ENCODE measurements at places on chromosomes 7 and 10.

GRCh38 chr7:28088901-28089714 is 91.5 kb downstream of the JAZF1 start:
- no peak for DNase-seq

DNA sequence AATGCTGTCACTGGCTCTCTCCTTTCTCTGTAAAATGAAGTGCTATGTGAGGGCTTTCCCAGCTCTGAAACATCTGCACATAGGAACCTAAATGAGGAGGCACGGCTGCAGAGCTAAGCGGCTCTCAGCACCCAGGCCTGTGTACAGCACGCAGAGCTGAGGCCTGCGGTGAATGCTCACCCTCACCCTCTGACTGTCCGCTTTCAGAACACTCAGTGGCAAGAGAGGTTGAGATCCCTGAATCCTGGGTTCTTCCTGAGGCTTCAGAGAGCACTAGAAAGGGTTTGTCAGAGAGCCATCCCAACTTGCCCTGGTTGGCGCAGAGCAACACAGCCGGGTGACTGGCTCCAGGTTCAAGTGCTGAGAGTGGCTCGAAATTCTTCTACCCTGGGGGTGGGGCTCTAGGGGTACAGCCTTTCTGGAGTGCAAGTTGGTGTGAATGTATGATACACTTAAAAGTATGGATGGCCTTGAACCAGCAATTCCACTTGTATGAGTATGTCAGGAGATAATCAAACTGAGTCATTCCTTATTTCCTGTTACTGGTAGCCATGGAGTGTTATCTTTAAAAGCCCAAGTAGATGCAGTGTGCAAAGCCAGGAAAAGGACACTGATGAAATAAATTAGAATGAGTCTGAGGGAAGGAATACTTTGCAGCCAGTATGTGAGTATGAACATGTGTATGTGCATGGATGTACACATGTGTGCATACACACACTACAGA is 1.7 kb upstream of the CCDC201 start:
- no peak for DNase-seq

- no peak for DNase-seq
These were observed 40.4 kb upstream of the TMEM229A start for GRCh38 chr7:124073310-124073645.

GRCh38 chr10:88185830-88186229 is 322.4 kb downstream of the PTEN start:
- no peak for DNase-seq

- DNase-seq: no peak
These were observed 50.1 kb downstream of the VWC2 start for GRCh38 chr7:49823566-49823965.

GRCh38 chr10:24642921-24643678 is 80.6 kb downstream of the ARHGAP21 start:
- DNase-seq: peak; percentile 51

- no peak for DNase-seq
These were observed 75.5 kb upstream of the CXCL12 start for GRCh38 chr10:44460416-44460815.

- DNase-seq: no peak
These were observed 294.4 kb downstream of the GRM8 start for GRCh38 chr7:126958367-126958766.

DNA sequence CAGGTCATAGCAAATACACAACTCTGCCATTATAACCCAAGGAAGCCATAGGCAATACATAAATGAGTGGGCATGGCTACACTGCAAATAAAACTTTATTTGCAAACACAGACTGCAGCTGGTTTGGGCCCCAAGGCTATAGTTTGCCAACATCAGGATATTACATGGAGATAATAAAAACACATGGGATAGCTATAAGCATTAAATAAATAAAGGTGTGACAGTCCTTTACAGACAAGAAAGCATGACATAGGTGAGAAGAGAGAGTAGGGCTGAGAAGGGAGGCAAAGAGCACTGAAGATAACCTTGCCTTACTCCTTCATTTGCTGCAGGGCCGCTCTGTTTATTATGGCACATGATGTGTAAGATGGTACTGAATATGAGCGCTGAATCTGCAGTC is 135.1 kb upstream of the GHITM start:
- DNase-seq: no peak

DNA sequence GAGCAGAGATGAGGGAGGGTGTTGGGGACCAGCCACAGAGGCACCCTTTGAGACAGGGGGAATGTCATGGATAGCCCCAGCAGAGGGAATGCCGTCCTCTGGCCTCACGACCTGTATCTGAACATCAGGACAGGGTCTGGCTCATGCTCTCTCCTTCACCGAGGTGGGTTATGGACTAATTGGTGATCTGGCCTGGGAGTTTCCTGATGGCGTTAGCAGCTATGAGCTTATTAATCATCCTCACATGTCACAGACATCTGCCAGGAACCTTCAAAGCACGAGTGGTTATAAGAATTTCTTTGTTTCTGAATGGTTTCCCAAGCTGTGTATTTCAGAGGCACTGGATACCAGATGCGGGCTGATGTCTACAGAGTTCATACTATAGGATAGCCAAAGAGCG is 6.9 kb downstream of the CPA4 start:
- no peak for DNase-seq

DNA sequence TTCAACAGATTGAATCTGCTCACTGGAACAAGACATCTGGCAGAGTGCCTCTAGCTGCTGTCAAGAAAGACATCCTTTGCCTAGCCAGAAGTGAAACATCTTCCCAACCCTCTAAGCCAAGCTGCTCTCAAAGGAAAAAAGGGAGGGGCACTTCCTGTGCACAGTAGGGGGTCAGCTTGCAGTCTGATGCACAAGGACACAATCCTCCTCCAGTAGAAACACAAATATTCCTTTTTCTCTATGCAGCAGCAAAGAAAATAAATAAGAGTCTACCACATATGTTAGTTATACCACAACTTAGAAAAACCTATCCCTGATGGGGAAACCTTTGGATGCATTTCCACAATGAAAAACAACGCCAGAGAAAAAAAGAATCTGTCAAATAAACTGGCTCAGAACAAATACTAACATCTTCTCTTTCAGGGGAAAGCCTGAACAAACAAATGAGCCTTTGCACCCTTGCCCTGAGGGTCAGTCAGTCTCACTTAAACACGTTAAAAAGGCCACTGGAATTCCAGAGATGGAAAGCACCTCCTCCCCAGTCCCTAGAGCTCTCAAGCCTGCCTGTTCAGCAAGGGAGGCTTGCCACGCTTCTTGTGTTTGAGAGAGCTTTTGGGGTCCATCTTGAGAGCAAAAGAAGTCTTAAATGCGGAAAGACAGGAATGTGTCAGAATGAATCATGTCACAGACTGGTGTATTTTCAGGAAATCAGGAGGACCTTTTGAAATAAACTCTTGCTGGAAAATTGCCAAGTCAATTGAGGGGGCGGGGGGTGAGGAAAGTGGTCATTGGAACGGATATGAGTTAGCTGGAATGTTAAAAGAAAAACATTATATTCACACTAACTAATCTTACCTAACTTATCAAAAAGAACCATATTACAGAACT is 7.5 kb downstream of the LAMB1 start:
- DNase-seq: peak; percentile 95

GRCh38 chr10:130715686-130716670 is 579.8 kb downstream of the GLRX3 start:
- DNase-seq: no peak

DNA sequence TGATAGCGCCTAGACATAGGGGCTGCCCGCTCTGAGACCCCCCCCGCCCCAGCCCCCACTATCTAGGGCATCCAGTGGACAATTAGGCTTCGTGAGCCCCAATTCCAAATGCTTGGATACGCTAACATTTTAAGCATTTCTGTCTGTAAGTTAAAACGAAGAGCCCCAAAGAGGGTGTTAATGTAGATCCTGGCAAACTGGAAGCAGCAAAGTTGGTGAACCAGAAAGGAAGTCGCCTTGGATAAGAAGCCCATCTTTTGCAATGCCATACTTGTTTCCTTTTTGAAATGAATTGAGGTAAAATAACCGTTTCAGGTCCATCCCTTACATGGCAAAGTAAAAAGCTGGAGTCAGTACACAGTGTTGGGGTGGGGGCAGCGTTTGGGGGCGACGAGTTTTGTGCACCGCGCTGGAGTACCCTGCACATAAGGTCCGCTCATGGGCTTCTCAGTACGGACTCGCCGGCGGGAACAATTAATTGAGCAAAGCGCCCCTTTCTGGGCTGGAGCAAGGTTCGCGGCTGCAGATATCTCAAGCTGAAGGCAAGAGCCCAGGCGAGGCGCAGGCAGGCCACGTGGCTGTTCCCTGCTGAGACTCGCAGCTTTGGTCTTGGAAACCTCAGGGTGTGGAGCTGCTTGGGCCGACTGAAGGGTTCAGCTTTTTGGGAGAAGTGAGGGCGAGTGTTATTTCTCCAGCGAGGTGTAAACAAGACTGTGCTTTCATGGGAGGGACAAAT is 1.4 kb upstream of the TWIST1 start:
- DNase-seq: no peak

DNA sequence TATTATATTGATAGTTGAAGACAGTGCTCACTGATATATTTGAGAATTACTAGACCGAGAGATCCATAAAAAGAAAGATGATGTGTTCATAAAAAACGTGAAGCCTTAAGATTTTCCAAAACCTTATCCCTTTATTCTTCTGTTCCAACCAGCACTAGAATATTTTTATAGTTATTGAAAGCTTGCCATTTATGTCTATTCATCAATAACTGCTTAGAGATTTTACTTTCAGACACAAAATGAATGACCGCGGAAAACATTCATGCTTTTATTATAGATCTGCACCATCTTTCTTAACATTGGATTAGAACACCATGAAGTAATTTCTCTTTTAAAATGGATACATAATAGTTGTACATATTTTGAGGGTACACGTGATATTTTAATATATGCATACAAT is 77.6 kb downstream of the FBXL13 start:
- no peak for DNase-seq

DNA sequence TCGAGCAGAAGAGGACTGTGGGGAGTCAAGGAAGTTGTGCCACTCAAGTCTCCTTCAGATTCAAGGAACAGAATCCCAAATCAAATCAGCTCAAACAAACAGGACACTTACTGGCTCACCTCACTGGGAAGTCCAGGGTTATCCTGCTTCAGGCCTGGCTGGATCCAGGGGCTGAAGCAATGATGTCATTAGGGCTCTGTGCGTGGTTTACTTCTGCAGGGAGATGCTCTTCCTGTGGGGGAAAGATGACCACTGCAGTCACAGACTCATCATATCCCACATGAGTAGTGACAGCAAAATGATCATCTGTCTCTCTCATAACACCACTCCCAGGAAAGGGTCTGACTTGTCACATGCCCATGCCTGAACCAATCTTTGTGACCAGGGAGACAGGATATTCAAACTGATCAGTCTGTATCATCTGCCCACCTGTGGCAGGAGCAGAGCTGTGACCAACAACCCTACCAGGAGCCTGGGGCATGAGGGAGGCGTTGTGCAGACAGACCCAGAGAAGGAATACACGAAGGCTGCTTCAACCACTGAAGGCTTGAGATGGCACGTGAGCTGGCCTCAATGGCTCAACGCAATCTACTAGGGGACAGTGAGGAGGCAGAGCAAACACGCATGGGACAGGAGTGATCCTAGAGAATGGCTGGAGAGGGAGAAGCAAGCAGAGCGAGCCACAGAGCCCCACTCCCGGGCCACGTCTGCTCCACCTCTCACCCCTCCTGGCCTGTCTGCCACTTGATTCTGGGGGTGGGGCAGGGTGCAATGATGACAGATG is 27.6 kb upstream of the NANOS1 start:
- DNase-seq: no peak

GRCh38 chr10:35392482-35393228 is 56.3 kb downstream of the CCNY start:
- no peak for DNase-seq

DNA sequence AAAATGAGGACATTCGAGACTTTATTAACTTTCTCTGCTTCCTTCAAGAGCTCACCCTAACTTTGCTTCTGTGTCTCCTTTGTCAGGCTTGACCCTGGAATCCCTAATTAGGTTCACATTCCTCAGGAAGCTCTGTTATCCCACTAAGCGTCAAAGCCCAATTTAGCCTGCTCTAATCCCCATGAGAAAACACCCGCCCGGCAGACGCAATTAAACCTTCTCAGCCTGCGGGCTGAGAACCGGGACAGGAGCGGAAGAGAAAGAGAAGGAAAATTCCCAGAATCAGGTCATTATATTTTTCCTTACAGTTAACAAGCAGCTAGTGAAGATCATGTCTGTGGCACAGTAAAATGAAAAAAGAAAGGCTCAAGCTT is 93.0 kb downstream of the TNS3 start:
- no peak for DNase-seq

GRCh38 chr7:3888096-3888495 is 587.0 kb downstream of the SDK1 start:
- DNase-seq: no peak

- DNase-seq: no peak
These were observed 118.6 kb upstream of the CARD11 start for GRCh38 chr7:3162289-3162688.

DNA sequence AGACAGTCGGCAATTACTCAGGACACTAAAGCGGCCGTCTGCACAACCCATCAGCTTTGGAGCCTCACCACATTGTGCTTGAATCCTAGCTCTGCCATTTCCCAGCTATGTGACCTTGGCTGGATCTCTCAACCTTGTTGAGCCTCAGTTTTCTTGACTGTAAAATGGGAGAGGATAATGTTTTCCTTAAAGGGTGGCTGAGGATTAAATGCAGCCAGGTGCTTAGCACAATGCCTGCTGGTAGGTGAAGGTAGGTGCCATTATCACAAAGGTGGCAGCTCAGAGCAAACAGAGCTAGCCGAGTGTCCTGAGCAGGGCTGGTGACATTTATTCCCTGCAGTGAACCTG is 508.5 kb upstream of the ZMIZ1 start:
- no peak for DNase-seq

DNA sequence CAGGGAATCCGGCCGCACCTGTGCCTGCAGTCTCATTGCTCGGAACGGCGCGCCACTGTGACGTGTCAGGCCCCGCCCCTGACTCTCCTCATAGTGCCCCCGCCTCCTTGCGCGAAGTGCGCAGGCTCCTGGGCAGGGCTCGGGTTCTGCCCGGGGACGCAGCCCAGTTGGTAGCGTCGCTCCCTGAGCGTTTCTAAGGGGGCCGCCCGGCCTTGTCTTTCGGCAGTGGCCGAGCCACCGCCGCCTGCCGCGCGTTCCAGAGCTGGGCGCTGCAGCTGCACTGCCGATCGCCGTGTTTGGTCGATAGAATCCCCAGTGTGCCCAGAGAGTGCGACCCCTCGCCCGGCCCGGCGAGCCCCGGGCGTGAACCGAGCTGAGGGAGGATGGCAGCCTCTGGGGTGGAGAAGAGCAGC is at the start of gene KLHL7:
Gene KLHL7 (plus strand): TSS at position 142 of the 413 bp plus-strand sequence. CDS start 242 bp downstream, at position 384.
- peak; percentile 68 for DNase-seq

DNA sequence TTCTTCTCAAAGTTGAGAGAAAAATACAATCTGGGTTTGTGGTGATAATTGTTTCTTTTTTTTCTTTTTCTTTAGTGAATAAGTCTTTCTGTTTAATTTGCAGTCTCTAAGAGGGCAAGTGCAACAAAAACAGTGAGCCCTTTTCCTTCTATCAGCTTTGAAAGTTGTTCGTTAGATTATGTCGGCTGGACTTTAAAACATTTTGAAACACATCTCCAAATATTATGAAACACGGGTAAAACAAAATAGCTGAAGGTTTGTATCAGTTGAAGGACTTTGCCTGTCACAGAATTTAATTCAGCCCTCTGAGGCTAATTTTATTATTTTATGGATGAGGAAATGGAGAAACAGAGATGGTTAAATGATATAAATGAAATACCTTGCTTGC is 85.3 kb downstream of the AGMO start:
- DNase-seq: no peak

Measured in smooth muscle cell of the brain vasculature (primary cell).